ENCODE measurements at places on chromosomes 7 and 10.
A peak's percentile ranks its signal among the peaks of the same experiment; 100 is the strongest.

- DNase-seq: no peak
Observed at GRCh38 chr7:45923818-45924217, 2.7 kb upstream of the IGFBP3 start.

DNA sequence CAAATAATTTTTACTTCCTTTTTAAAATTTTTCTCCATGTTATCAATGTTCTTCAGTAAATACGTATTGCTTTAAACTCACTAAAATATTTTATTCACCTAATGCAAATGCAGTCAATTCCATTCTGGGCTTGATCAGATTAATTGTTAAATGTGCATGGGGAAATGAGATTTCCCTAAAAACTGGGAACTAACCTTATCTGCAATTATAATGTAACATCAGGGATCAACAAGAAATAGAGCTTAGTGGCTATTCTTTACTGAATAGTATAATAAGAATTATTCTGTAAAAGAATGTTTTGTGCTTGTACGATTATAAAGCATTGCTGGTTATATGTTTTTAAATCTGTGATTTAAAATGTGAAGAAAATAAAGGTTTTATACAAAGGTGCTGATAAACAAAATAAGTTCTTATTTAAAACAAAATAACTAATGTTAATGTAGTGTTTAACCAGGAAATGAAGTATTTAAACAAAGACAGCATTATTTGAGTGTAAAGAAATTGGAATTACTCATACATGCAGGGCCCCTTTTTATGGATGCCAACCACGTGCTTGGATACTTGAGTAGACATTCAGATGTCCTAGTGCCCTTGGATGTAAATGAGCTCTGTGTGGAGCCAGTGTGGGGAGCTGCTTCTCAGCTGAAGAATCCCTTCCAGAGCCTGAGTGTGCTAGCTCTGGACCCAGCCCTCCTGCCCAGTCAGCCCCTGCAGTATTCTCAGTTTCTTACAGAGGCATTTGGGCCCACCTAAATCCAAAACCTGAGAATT is 84.2 kb downstream of the REEP3 start:
- DNase-seq: no peak

DNA sequence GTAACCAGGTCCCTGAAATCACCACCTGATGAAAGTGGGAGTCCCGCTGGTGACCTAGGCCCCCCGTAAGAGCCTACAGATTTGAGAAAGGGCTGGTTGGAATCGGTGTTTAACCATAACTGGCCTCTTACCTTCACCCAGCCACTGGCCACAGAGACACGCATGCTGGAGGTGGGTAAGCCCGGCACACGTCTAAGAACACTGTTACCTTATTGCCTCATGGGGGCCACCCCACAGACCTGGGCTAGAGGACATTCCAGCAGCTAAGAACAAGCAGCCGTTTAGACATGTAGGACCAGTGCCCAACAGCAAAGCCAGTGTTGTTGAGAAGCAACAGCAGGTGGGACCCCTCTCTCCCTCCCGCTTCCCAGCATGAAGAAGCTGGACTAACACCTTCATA is 2.5 kb upstream of the GDF2 start:
- DNase-seq: no peak

GRCh38 chr10:72162978-72163377 is 52.8 kb upstream of the ANAPC16 start:
- DNase-seq: peak; percentile 13

GRCh38 chr7:45104844-45105587 is 6.5 kb downstream of the TBRG4 start:
- no peak for DNase-seq

DNA sequence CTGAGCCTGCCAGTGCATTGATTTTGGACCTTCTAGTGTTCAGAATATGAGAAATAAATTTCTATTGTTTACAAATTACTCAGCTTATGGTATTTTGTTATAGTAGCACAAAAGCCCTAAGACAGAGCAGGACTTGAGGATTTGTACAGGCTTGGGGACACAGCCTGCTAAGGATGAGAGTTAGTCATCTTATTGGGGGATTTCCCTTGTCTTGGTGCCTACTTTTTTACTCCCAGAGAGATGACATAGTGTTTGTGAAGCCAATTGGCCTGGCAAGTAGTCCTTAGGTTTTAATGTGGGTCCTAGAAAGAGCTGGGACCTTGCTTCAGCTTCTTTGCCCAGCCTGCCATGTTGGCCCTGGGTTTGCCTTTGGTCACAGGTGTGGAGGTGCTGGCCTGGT is 364.0 kb downstream of the REEP3 start:
- DNase-seq: no peak

DNA sequence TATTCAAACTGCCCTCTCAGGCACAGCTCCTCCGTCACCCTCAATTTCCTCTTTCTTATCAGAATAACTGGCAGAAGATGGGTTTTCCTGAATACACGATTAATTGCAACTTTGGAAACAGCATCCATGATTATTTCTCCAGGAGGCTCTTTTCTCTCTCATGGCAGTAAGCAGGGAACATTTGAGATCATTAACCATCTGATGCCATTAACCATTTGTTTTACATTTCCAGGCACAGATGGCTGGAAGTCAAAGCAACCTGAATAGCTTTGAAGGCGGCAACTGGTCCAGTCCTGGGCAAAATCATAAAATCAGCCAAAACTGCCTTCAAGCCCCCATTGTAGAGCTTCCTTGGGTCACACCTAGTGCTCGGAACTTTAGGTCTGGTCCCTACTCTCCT is 289.5 kb upstream of the AOAH start:
- no peak for DNase-seq

- no peak for DNase-seq
Observed at GRCh38 chr10:126481181-126481580, 92.9 kb upstream of the ADAM12 start.

DNA sequence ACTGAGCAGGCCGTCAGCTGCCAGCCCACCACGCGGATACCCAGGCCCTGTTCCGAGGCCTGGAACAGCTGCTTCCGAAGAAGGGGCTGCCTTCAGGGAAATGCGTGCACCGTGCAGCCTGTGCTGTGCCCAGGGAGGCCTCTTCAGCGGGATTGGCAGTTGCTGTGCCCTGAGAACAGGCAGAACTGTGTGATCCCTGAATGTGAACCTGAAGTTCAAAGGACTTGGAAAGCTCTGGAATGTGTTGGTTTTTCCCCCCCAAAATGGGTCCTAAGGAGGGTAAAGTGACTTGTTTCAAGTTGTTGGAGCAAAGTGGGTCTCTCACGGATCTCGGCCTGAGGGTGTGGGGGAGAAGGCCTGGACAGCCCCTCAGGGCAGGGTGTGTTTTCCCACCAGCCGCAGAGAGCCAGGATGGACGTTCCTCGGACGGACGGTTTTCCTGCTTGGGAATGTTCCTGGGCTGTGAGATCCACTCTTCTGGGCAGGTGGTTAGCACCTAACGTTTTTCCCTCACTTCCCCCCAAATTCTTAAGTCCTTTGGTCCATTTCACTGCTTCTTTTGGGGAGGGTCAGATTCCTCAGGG is 2.1 kb downstream of the SPRN start:
- DNase-seq: no peak

- no peak for DNase-seq
Observed at GRCh38 chr10:58615237-58615935, 102.7 kb downstream of the BICC1 start.

GRCh38 chr7:127968547-127968946 is 62.7 kb downstream of the LRRC4 start:
- no peak for DNase-seq

GRCh38 chr7:151677581-151678226 is 158.0 kb upstream of the RHEB start:
- no peak for DNase-seq

- no peak for DNase-seq
Observed at GRCh38 chr10:5526691-5527331, 2.0 kb downstream of the CALML3 start.

DNA sequence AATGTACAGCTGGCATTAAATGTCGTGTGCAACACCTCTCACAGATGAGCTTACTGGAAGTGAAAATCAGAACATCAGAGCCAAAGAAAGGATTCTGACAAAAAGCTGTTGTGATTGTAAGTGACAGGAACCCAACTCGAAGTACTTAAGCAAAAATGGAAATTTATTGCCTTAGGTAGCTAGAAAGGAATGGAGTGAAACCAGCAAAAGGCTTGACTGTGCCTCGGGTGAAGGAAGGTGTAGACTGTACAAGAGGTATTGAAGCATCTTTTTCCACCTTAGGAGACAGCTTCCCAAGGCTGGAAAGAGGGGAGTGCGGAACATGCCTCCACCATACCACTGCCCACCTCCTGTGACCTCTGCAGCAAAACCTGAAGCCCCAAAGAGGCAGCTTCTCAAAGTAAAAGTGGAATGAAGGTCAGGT is 27.3 kb upstream of the ITGB1 start:
- DNase-seq: no peak

DNA sequence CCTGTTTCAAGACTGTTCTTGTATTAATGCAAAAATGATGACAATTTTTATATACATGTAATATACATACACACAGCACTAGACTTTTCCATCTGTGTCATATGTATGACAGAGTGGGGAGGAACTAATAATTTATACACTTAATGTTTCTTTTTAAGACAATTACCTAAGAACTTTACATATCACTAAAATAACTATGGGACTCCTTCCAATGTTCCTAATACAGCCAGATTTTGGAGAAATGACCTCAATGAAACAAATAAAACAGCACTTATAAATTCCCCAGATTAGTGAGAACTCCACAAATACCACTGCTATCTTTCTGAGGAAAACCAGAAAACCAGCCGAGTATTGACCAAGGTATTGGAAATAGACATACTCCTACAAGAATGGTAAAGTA is 199.4 kb downstream of the ELMO1 start:
- DNase-seq: no peak

- DNase-seq: peak; percentile 50
Observed at GRCh38 chr10:123743441-123744223, 77.5 kb downstream of the GPR26 start.

GRCh38 chr7:69946901-69947300 is 348.6 kb downstream of the AUTS2 start:
- DNase-seq: no peak

- no peak for DNase-seq
Observed at GRCh38 chr7:30328381-30328780, 44.0 kb downstream of the ZNRF2 start.

DNA sequence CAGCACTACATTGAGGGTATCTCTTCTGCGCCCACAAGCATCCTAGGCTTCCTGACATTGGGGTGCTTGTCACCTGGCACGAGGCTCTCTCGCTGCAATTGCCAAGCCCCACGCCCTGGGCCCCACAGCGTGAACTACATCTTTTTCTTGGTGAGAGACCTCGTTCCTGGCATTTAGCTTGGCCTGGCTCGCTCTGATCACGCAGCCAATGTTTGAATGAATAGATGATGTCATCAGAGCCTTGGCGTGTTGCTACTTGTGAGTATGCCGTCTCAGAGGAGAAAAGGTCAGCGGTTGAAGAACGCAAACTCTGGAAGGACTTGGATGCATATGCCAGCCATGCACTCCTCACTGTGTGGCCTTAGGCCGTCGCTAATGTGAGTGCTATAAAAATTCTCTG is 150.2 kb upstream of the AUTS2 start:
- DNase-seq: no peak

DNA sequence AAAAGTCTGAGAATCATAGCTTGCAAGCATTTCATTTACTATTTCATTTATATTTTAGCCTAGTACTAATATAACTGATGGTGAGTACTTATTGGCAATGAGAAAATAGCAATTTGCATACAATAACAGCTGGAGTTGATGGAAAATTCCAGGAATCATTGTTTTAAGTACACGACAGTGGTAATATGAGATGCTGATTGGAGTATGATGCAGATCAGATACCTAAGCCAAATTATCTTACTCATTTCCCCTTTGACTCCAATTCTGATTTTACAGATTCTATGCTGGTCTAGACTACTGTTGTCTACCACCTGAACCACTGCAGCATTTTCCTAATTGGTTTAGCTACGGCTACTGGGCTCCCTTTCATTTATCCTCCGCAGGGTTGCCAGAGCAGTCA is 36.7 kb downstream of the GNG11 start:
- no peak for DNase-seq

- peak; percentile 28 for DNase-seq
Observed at GRCh38 chr7:42198296-42198695, 38.7 kb downstream of the GLI3 start.

- peak; percentile 10 for DNase-seq
Observed at GRCh38 chr7:19916046-19916445, 142.6 kb upstream of the TMEM196 start.

GRCh38 chr7:8615019-8615418 is 181.6 kb downstream of the NXPH1 start:
- DNase-seq: no peak

- DNase-seq: no peak
Observed at GRCh38 chr10:88392222-88392621, 190.9 kb downstream of the RNLS start.

All from AG08395 (cell line).